ENCODE measurements at places on chromosomes 12 and 14. TPM values are rescaled to one million over a fixed set of nuclear protein-coding genes. Genes with fewer than 3 reads are reported as not detected.
A peak's percentile ranks its signal among the peaks of the same experiment; 100 is the strongest.

DNA sequence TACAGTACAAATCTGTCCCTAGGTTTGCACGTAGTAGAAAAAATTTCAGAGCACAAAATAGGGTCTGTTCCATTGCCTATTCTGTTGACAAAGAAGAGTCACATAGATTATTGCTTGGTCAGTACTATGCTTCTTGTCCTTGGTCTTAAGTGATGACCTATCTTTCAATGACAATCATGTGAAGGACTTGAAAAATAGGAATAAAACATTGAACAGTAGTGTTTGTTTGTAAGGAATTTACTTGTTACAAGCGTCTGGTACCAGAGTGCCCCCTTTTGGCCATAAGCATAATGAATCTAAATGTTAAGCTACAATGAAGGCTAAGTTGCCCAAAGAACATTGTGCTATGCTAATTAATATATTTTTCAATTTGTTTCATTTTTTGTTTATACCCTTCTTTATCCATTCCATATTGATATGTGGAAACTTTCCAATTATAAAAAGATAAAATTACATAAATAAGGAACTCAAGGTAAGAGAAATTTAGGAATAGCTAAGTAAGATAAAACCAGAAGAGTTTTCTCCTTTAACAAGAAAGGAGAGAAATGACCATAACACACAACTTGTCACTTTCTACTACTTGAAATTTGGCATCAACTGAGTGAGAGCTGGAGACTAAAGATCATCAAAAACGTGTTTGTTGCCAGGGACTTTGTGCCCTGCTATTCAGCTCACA lies 204.7 kb downstream of the EPS8 start:
- no peak overlapping the region for H3K27ac ChIP-seq
- no peaks in the 10 kb centered on the region for H3K4me1 ChIP-seq
- no peaks in the 10 kb centered on the region for H3K36me3 ChIP-seq
- no peaks in the 10 kb centered on the region for H3K27me3 ChIP-seq
- H3K4me3 ChIP-seq: no peak overlapping the region
- DNase-seq: peak; percentile 35

KCNJ8 gene
- 7.6 TPM for polyA plus RNA-seq

CDKN3 gene
- polyA plus RNA-seq: 15.1 TPM

DNA sequence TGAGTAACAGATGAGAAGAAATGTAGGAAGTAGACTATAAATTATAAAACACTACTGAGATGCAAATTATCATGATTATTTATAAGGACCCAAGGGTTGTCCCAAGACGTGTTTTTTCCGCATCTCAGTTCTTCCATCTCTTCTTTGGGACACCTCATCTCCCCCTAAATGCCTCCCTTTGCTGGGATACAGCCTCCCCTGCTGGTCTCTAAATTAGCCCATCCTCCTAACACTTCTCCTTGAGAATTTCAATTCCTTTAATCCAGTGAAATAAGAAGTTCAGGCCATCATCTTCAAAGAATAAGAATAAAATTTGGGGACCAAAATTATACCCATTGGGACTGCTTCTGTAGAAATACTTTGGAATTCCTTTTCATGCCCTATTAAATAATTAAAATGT lies 667.0 kb downstream of the BCL11B start:
- H3K4me1 ChIP-seq: no peaks in the 10 kb centered on the region
- H3K27me3 ChIP-seq: no peaks in the 10 kb centered on the region
- no peaks in the 10 kb centered on the region for H3K36me3 ChIP-seq
- DNase-seq: no peak
- no peak overlapping the region for H3K27ac ChIP-seq

GRCh38 chr12:31318657-31319269 lies 7.2 kb downstream of the SINHCAF start:
- H3K4me3 ChIP-seq: no peak overlapping the region
- no peak for DNase-seq
- no peak overlapping the region for H3K27ac ChIP-seq
- H3K4me1 ChIP-seq: peaks cover 7% of the 10 kb centered on the region
- no peaks in the 10 kb centered on the region for H3K36me3 ChIP-seq
- no peaks in the 10 kb centered on the region for H3K27me3 ChIP-seq

DNA sequence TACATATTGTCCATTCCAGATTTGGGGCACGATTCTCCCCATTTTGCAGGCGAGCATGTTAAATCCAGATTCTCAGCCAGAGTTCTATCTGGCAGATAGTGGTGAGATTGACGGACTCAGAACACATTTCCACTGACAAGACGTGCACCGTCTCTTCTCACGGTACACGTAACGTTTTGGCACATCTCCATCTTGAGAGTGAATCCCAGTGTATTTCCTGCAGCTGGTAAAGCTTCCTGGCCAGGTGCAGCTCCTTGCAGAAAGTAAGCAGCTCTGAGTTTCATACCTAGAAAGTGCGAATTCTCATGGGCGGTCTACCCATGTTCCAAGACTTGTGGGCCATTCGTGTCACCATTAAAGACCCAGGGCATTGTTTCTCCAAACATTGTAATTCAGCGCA lies 102.6 kb downstream of the TSPAN9 start:
- H3K36me3 ChIP-seq: no peaks in the 10 kb centered on the region
- no peak overlapping the region for H3K4me3 ChIP-seq
- H3K4me1 ChIP-seq: no peaks in the 10 kb centered on the region

GRCh38 chr12:30529489-30530269 lies 166.0 kb downstream of the IPO8 start:
- no peaks in the 10 kb centered on the region for H3K4me1 ChIP-seq
- no peaks in the 10 kb centered on the region for H3K36me3 ChIP-seq
- DNase-seq: no peak
- H3K27me3 ChIP-seq: no peaks in the 10 kb centered on the region
- H3K27ac ChIP-seq: no peak overlapping the region

GRCh38 chr12:7060353-7060954 lies at the start of gene C1S:
C1S (plus strand) TSS chr12:7060718; CDS start chr12:7061913, 1,195 bp downstream.
- peak; percentile 68 for DNase-seq
- H3K36me3 ChIP-seq: no peaks in the 10 kb centered on the region
- peak within 1 kb of the TSS; percentile 26 for H3K4me3 ChIP-seq
- H3K4me1 ChIP-seq: no peaks in the 10 kb centered on the region
- no peaks in the 10 kb centered on the region for H3K27me3 ChIP-seq

GRCh38 chr12:46380022-46380796 lies 7.6 kb upstream of the SLC38A2 start:
- H3K27me3 ChIP-seq: no peaks in the 10 kb centered on the region
- peaks cover 10% of the 10 kb centered on the region for H3K4me1 ChIP-seq
- DNase-seq: no peak

All from large intestine (tissue), 12 donors.